ENCODE measurements at places on chromosomes 7 and 10. TPM values are rescaled to one million over a fixed set of nuclear protein-coding genes. Genes with fewer than 3 reads are reported as not detected.

DNA sequence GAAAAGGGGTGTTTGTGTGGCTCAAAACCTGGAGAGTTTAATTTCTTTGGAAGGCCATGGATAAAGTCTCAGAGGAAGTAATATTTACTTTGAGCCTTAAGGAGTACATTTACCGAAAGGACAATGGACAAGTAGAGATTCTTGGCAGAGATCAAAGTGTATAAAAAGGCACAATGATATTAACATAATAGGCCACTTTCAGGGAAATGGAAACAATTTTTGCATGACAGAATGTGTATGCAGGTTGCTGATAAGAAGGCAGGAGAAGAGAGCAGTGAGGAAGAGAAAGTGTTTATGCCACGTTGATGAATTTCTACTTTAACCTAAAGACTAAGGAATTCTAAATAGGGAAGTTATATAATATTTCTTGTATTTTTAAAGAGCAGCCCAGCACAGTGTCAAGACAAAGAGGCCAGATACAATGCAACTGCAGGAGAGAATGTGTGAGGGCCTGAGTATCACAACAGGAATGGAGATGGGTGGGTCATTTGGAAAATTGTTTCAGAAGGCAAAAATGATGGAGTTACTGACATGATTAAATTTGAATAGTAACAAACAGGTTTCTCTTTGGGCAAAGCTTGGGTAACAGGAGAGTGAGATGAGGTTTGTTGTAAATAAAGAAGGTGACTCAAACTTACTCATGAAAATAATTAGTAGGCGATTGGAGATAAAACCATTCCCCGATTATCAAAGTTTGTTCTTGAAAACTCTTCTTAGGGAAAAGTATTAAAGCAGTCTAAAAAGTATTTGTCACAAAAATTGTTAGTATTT, 84.1 kb downstream of the THSD7A start:
- no peaks in the 10 kb centered on the region for H3K4me1 ChIP-seq
- no peak overlapping the region for H3K27ac ChIP-seq
- no peak for DNase-seq
- no peak overlapping the region for H3K4me3 ChIP-seq
- no peaks in the 10 kb centered on the region for H3K36me3 ChIP-seq

DNA sequence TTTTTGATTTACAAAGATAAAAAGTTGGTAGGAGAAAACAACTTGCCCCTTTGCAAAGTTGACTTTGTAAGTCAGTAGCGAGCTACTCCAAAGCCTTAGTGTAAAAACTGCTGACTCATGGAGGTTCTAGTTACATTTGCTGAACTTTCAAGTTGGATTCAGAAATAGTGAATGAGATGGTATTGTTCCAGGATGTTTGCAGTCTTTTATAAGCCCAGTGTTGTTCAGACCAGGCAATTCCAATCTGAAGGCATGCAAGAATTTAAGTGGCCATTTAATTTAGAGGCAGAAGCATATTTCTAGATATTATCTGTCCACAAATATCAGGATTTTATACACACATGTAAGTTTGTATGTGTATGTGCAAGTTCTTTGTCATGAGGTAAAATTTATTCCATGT, 21.6 kb downstream of the TES start:
- H3K27me3 ChIP-seq: no peaks in the 10 kb centered on the region
- no peaks in the 10 kb centered on the region for H3K36me3 ChIP-seq
- no peak overlapping the region for H3K27ac ChIP-seq
- no peak overlapping the region for H3K4me3 ChIP-seq
- H3K4me1 ChIP-seq: peaks cover 80% of the 10 kb centered on the region
- DNase-seq: no peak

GRCh38 chr10:132669208-132669861, 116.6 kb downstream of the NKX6-2 start:
- DNase-seq: no peak
- H3K27me3 ChIP-seq: no peaks in the 10 kb centered on the region
- H3K4me3 ChIP-seq: no peak overlapping the region
- H3K27ac ChIP-seq: no peak overlapping the region
- peaks cover 4% of the 10 kb centered on the region for H3K36me3 ChIP-seq

DNA sequence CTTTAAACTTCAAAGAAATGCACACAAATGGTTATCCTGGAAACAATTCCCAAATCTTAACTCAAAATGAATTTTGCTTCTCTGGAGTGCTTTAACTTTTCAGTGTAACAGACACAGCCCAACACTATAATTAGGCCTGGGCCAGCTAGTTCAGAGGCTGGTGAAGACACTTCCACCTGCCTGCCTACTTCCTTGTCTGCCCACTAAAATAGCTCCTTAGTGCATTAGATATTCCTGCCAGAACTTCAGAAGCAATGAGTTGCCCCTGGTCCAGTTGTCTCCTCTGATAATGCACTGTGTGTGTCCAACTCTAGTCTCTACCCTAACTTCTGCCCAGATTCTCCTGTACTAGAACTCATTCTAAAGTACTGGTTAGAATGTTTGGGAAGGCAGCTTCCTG, 150.9 kb upstream of the PRSS58 start:
- no peaks in the 10 kb centered on the region for H3K4me1 ChIP-seq
- DNase-seq: no peak
- H3K27me3 ChIP-seq: no peaks in the 10 kb centered on the region

DNA sequence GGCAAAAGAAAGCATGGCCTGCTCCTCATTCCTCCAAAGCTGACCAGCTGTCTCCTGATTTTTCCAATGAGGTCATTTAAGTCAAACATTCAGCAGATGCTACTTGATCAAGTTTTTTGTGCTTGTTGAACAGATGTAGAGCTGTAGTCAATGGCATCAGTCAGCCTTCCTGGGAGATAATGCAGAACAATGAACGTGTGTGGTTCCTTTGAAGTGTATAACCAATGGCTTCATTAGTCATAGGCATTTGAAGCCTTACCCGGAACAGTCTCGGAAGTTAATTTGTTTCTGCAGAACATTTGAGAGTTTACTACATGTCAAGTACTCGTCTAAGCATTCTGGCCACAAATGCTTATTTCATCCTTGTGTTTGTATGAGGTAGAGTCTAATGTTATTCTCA, 227.1 kb downstream of the ADRA2A start:
- H3K36me3 ChIP-seq: no peaks in the 10 kb centered on the region
- DNase-seq: no peak
- no peaks in the 10 kb centered on the region for H3K27me3 ChIP-seq
- no peak overlapping the region for H3K27ac ChIP-seq
- H3K4me3 ChIP-seq: no peak overlapping the region

- H3K4me1 ChIP-seq: peaks cover 7% of the 10 kb centered on the region
- peak overlapping the region; percentile 15 for H3K4me3 ChIP-seq
- DNase-seq: peak; percentile 83
Observed at GRCh38 chr7:71733107-71733870, 601.3 kb downstream of the GALNT17 start.

- peaks cover 52% of the 10 kb centered on the region for H3K4me1 ChIP-seq
- H3K4me3 ChIP-seq: no peak overlapping the region
- no peaks in the 10 kb centered on the region for H3K27me3 ChIP-seq
- H3K36me3 ChIP-seq: peaks cover 11% of the 10 kb centered on the region
- H3K27ac ChIP-seq: peak overlapping the region; percentile 95
Observed at GRCh38 chr7:128459394-128459878, 3.8 kb downstream of the HILPDA start.

GRCh38 chr10:132064771-132065437, 842 bp upstream of the JAKMIP3 start:
- peak overlapping the region; percentile 69 for H3K27ac ChIP-seq
- H3K4me1 ChIP-seq: peaks cover 24% of the 10 kb centered on the region
- no peaks in the 10 kb centered on the region for H3K36me3 ChIP-seq
- H3K4me3 ChIP-seq: peak overlapping the region; percentile 55

- H3K4me3 ChIP-seq: no peak overlapping the region
- H3K27ac ChIP-seq: no peak overlapping the region
- H3K36me3 ChIP-seq: no peaks in the 10 kb centered on the region
- DNase-seq: no peak
- no peaks in the 10 kb centered on the region for H3K4me1 ChIP-seq
Observed at GRCh38 chr10:106576534-106576933, 588.0 kb downstream of the SORCS1 start.

DNA sequence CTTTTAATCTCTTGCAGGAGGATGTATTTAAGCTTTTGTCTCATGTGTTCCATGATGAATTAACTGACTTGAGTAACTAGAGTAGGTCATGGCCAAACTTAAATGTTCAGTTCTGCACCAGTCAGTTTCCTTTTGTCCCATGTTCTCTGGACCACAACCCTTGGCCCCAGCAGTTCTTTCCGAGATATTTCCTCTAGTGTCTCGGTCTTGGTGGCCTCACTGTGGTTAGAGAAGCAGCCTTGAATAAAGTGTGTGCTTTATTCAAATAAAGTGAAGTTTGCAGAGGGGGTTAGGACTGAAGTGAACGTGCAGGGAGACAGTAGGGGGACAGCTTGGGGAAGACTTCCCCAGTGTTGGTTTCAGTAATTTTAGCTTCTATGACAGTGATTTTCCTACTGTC, 9.3 kb downstream of the ZNF212 start:
- H3K36me3 ChIP-seq: peaks cover 30% of the 10 kb centered on the region
- H3K27ac ChIP-seq: no peak overlapping the region
- no peak overlapping the region for H3K4me3 ChIP-seq
- no peak for DNase-seq

DNA sequence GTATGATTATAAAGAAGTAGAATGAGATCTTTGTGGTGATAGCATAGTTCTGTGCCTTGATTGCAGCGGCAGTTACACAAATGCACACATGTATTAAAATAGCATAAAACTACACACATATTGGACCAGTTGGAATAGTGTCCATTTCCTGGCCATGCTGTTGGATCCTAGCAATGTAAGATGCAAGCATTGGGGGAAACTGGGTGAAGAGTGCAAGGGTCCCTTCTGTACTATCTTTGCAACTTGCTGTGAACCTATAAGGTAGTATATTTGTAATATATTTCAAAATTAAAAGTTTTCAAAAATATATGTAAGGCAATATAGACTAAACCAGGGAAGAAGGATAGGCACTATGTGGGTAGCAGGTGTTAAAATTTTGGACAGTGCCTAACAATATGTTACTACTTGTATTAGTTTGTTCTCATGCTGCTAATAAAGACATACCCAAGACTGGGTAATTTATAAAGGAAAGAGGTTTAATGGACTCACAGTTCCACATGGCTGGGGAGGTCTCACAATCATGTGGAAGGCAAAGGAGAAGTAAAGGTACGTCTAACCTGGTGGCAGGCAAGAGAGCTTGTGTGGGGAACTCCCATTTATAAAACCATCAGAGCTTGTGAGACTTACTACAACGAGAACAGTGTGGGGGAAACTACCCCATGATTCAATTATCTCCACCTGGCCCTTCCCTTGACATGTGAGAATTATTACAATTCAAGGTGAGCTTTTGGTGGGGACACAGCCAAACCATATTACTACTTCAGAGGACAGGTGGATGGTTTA, 71.4 kb downstream of the RGS10 start:
- H3K36me3 ChIP-seq: no peaks in the 10 kb centered on the region
- no peak overlapping the region for H3K4me3 ChIP-seq
- no peak for DNase-seq
- H3K4me1 ChIP-seq: no peaks in the 10 kb centered on the region
- no peaks in the 10 kb centered on the region for H3K27me3 ChIP-seq
- H3K27ac ChIP-seq: no peak overlapping the region

DNA sequence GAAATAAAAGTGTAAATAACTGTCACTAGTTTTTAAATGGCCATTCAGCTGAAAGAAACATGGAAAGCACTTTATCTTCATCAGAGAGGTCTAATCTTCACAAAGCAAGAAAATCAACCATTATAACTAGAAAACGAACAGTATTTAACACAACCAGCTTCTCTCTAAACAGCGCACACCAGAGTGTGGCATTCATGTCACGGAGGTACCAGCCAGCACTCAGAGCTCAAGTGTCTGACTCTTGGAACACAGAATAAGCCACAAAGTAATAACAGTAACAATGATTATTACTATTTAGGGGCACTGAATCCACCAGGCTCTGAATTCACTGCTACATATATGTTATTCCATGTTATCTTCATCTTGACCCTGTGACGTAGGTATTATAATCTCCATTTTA, 60.1 kb downstream of the IFIT5 start:
- no peak for DNase-seq
- no peak overlapping the region for H3K4me3 ChIP-seq
- peaks cover 43% of the 10 kb centered on the region for H3K4me1 ChIP-seq
- peak overlapping the region; percentile 56 for H3K27ac ChIP-seq

DNA sequence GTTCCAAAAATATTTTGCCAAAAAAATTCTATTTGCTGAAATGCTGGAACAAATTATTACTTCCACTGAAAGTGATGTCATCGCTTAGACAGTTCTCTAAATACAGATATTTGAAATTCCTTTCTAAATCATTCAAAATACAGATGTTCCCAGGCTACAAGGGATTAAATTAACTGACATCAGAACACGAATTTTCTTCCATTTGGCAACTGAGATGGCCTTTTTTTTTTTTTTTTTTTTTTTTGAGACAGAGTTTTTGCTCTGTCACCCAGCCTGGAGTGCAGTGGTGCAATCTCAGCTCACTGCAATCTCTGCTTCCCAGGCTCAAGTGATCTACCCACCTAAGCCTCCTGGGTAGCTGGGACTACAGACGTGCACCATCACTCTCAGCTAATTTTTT, 57.0 kb downstream of the P4HA1 start:
- H3K27ac ChIP-seq: peak overlapping the region; percentile 38
- H3K4me1 ChIP-seq: no peaks in the 10 kb centered on the region
- no peak for DNase-seq
- peaks cover 69% of the 10 kb centered on the region for H3K36me3 ChIP-seq
- H3K27me3 ChIP-seq: no peaks in the 10 kb centered on the region

- peaks cover 4% of the 10 kb centered on the region for H3K4me1 ChIP-seq
- no peak overlapping the region for H3K4me3 ChIP-seq
- peak; percentile 65 for DNase-seq
Observed at GRCh38 chr7:138891446-138891810, 89.8 kb downstream of the KIAA1549 start.

- no peaks in the 10 kb centered on the region for H3K36me3 ChIP-seq
- H3K4me1 ChIP-seq: peaks cover 40% of the 10 kb centered on the region
- DNase-seq: peak; percentile 62
- H3K27me3 ChIP-seq: no peaks in the 10 kb centered on the region
- H3K27ac ChIP-seq: peak overlapping the region; percentile 76
- H3K4me3 ChIP-seq: peak overlapping the region; percentile 3
Observed at GRCh38 chr7:55552320-55553023, 19.8 kb downstream of the VOPP1 start.

GRCh38 chr10:7070950-7071349, 339.9 kb downstream of the SFMBT2 start:
- no peaks in the 10 kb centered on the region for H3K27me3 ChIP-seq
- no peaks in the 10 kb centered on the region for H3K4me1 ChIP-seq
- no peak overlapping the region for H3K27ac ChIP-seq
- no peaks in the 10 kb centered on the region for H3K36me3 ChIP-seq
- H3K4me3 ChIP-seq: no peak overlapping the region

- no peak overlapping the region for H3K4me3 ChIP-seq
- H3K36me3 ChIP-seq: no peaks in the 10 kb centered on the region
- no peaks in the 10 kb centered on the region for H3K27me3 ChIP-seq
- DNase-seq: no peak
- no peak overlapping the region for H3K27ac ChIP-seq
Observed at GRCh38 chr7:16889305-16889704, 7.5 kb upstream of the AGR3 start.

- H3K27ac ChIP-seq: no peak overlapping the region
- no peaks in the 10 kb centered on the region for H3K36me3 ChIP-seq
- H3K4me1 ChIP-seq: no peaks in the 10 kb centered on the region
- no peak overlapping the region for H3K4me3 ChIP-seq
- DNase-seq: no peak
Observed at GRCh38 chr10:83647526-83647925, 491.8 kb upstream of the GHITM start.

Gene ZNF282
- 12.6 TPM for total RNA-seq

All from stomach (tissue), 19 donors.